ENCODE measurements at places on chromosomes 2 and 18. TPM values are rescaled to one million over a fixed set of nuclear protein-coding genes. Genes with fewer than 3 reads are reported as not detected.

Gene OR6B2
- total RNA-seq = not detected

Gene ADRA2B
- total RNA-seq = 6.6 TPM

Gene TDRD15
- not detected for total RNA-seq

DNA sequence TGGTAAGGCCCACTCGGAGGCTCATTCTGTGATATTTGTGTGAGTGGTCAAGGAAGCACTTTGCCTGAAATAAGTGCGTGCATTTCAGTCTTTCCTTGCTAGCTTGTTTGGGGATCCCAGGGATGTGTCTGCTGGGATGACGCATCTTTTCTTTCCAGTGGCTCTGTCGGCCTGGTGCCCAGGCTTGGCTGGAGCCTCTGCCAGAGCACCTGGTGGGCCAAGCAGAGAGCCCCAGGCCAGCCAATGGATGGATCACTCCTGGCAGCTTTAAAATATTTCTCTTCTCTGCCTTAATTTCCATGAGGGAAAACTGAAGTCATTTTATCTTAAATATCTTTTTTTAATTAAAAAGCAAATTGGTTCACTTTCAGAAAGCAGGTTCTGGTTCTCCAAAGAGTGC lies 501.8 kb upstream of the HS6ST1 start:
- no peak overlapping the region for H3K27ac ChIP-seq
- H3K36me3 ChIP-seq = no peaks in the 10 kb centered on the region
- DNase-seq = no peak
- H3K4me1 ChIP-seq = no peaks in the 10 kb centered on the region

GRCh38 chr18:23280844-23281243 lies 145.6 kb downstream of the CABLES1 start:
- peaks cover 9% of the 10 kb centered on the region for H3K4me1 ChIP-seq
- H3K36me3 ChIP-seq = peaks cover 3% of the 10 kb centered on the region
- H3K27ac ChIP-seq = no peak overlapping the region
- DNase-seq = no peak
- H3K4me3 ChIP-seq = no peak overlapping the region
- no peaks in the 10 kb centered on the region for H3K27me3 ChIP-seq

- no peaks in the 10 kb centered on the region for H3K27me3 ChIP-seq
- H3K36me3 ChIP-seq = no peaks in the 10 kb centered on the region
- no peak for DNase-seq
- H3K4me1 ChIP-seq = no peaks in the 10 kb centered on the region
Observed at GRCh38 chr2:167005096-167005495, 116.8 kb downstream of the XIRP2 start.

DNA sequence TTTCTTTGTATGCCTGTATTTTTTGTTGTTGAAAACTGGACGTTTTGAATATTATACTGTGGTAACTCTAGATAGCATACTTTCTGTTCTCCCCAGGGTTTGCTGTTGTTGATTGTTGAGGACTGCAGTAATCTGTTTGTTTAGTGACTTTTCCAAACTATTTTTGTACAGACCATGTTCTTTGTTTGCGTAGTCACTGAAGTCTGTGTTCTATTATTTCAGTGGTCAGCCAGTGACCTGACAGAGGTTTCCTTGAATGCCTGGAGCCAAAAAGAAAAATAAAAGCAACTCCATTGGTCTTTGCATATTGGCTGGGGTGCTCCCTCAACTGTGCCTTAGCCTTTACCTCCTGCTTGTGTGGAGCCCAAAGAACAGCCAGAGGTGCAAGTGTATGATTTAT lies 42.7 kb upstream of the PHLPP1 start:
- no peaks in the 10 kb centered on the region for H3K36me3 ChIP-seq
- no peak overlapping the region for H3K27ac ChIP-seq
- no peak overlapping the region for H3K4me3 ChIP-seq
- no peak for DNase-seq

DNA sequence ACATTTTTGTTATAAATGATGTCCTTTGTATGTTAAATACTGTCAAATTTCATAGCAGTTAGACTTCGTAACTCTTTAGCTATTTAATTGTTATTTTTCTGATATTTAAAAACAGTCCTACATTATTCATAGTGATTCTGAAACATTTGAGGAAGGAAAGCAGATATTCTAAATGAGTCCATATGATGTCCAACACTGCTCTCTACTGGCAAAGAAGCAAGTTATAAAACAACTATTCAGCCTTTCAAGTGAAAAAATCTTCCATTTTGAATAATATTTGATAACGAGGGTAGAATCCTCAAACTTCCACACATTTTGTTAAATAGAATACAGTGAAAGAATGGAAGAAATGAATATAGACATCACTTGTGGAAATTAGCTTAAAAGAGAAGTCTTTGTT lies 220.8 kb downstream of the GULP1 start:
- H3K4me3 ChIP-seq = no peak overlapping the region
- H3K27ac ChIP-seq = no peak overlapping the region
- no peak for DNase-seq
- H3K4me1 ChIP-seq = peaks cover 5% of the 10 kb centered on the region
